Skeletal muscle cell (primary cell): ENCODE measurements at places on chromosomes 3 and 15.
A peak's percentile ranks its signal among the peaks of the same experiment; 100 is the strongest.

- DNase-seq: no peak
Observed at GRCh38 chr3:29267226-29267625, 13.6 kb upstream of the RBMS3 start.

DNA sequence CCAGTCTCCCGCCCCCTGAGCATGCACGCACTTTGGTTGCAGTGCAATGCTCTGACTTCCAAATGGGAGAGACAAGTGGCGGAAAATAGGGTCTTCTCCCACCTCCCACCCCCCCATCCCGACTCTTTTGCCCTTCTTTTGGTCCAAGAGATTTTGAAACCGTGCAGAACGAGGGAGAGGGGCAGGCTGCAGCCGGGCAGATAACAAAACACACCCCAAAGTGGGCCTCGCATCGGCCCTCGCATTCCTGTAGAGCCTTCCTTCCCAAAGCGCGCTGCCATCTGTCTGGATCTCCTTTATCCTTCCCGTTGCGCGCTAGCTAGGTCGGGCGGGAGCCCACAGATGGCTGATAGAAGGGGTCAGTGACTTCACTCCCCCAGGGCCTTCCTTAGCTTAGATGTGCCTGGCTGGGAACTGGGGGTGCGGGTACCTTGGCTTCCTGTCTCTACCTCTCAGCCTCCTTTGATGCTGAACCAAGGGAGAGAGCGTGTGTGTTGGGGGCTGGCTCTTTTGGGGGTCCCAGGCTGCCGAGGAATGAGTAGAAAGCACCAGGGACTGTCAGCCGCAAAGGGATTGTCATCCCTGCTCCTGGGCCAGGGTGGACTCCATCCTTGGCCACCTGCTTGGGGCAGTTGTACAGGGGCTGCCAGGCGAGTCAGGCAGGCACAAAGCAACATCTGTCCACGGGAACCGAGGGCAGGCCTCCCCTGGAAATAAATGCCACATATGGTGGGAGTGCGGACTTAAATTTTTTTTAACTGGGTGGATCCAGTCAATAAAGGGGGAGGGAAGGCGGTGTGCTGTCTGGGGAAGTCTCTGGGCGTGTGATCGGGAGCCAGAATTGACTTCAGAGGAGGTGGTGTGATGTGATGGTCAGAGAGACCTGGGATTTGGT lies 1.8 kb downstream of the SMAD3 start:
- no peak for DNase-seq

- DNase-seq: no peak
Observed at GRCh38 chr3:177230641-177231040, 33.4 kb upstream of the TBL1XR1 start.

DNA sequence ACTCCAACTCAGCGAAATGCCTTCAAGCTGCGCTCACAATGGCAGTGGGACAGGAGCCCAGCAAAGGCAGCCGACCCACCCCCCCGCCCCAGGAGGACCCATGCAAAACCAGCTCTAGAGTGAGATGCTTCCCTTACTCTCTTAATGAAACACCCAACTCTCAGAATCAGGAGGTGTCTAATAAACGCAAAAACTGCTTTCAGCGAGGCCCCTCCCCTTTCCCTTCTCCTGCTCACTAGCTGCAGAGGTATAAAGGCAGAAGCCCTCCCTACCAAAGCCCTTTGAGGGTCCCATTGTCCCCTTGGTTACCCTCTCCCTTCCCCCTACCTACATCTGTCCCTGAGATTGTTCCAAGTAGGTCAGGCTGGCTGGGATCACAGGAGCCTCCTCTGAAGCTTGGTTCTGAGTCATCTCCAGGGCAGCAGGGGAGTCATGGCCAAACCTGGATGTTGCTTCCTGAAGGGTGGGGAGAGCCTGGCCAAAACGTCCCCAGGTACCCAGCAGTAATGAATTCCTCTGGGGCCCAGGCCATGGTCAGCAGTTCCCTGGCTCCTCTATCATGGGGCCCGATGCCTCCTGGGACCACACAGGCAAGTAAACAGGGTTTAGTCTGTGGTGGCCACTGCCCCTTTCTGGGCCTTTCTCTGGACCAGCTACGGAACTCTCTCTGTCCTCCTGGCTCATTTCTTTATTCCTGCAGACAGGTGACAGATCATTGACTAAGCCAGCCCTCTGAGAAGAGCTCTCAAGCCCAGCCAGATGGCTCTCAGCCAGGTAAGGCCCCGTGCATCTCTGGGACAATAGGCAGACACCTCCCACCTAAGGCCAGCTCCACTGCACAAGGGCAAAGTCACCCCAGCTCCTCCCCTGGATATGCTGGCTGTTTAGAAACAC lies 8.6 kb downstream of the KLHL25 start:
- no peak for DNase-seq

DNA sequence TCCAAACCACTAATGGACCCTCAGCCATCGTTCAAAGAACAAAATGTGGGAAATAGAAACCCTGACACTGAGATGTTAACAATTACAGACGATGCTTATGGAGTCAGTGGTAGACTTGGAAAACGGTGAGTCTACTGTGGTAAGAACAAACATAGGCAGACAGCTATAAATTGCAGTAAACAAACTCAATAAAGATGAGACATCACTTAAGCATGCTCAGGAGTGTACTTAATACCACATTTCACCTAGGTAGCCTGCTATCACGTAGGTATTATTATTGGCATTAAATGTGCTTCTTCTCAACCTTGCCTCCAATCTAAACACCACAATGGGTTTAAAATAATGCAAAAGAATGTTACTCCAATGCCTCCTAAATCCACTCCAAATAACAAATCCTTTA lies 2.5 kb downstream of the OSBPL10 start:
- DNase-seq: no peak

- DNase-seq: no peak
Observed at GRCh38 chr3:37521429-37521828, 340.3 kb upstream of the CTDSPL start.

- peak; percentile 54 for DNase-seq
Observed at GRCh38 chr3:87206070-87206469, 21.0 kb upstream of the CHMP2B start.

DNA sequence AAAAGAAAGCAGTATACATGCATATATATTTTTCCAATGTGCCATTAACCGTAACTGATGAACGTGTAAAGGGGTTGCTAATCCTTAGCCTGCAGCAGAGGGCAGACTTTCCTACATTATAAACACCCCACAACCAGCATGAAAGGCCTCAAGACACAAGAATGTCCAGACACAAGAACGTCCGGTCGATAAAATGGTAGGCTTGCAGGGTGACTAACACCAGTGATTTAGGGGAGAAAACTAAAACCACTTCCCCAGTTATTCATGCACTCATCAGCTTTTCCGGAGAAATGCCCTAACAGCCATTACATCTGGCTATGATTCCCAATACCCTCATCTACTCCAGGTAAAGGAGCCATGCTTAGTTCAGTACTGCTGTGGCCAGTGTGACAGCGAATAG lies 57.4 kb downstream of the LRTM1 start:
- DNase-seq: peak; percentile 91

DNA sequence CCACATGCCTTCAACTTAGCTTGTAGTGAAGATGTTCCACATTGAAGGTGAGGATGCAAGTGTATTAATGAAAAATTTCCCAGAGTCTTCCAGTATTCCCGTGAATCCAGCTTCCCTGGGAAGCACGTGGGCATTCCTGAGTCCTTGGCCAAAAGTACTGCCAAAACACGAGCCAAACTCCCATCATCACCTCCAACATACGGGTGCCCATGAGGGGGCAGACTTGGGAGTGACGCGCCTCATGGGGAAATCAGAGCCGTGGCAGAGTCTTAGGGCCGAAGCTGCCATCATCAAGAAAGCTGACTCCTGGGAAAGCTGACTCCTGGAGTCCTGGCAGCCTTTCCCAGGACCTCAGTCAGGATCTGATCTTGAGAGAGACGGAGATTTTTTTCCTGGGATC lies 20.1 kb upstream of the TM2D3 start:
- no peak for DNase-seq

DNA sequence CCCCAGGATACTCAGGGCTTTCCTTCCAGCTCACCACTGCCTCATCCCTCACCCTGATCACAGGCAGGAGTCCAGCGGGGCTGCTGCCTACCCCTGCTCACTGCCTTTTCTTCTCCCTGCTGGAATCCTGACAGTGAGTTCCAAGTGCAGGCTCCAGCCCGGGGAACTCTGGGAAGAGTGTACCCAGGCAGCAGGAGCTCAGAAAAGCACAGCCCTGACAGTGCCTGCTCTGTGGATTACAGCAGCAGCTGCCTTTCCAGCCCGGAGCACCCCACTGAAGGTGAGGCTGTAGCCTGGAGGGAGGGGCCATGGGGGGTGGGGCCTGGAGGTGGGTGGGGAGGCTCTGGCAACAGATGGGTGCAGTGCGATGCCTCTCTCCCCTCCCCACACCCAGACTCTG lies 6.1 kb upstream of the JMJD7 start:
- no peak for DNase-seq

GRCh38 chr3:107718547-107718946 lies 195.8 kb downstream of the BBX start:
- DNase-seq: no peak

DNA sequence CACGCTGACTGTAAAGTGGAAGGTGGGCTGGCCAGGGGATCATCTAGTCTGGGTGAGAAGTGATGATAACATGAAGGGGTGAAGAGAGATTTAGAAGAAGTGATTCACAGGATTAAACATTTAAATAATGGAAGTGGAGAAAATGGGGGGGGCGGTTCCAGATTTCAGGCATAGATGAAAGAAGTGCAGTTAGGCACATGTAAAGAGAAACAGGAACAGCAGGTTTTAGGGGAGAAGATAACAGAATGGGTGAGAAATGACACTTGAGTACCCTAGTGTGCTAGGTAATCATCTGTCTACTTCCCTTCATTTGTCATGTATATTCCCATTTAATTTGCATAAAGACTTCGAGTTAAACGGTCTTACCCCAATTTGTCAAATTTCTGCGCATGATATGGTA lies 15.3 kb downstream of the B3GNT5 start:
- no peak for DNase-seq

DNA sequence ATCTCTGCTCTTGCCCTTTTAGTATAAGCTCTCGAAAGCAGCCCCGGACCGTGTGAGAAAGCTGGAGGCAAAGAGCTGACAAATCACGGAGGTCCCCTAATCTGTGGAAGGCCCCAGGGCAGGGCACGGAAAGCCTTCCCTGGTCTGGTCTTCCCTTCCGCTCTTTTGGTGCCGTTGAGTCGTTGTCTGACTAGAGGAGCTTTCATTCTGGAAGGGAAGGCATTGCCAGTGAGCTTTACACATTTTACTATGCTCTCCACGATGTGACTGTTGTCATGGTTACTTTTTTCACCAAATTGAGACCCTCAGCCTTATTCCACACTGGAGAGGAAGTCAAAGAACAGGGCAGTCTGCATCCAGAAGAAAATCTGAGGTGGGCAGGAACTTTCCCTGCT lies 71.7 kb downstream of the CYP19A1 start:
- DNase-seq: no peak

DNA sequence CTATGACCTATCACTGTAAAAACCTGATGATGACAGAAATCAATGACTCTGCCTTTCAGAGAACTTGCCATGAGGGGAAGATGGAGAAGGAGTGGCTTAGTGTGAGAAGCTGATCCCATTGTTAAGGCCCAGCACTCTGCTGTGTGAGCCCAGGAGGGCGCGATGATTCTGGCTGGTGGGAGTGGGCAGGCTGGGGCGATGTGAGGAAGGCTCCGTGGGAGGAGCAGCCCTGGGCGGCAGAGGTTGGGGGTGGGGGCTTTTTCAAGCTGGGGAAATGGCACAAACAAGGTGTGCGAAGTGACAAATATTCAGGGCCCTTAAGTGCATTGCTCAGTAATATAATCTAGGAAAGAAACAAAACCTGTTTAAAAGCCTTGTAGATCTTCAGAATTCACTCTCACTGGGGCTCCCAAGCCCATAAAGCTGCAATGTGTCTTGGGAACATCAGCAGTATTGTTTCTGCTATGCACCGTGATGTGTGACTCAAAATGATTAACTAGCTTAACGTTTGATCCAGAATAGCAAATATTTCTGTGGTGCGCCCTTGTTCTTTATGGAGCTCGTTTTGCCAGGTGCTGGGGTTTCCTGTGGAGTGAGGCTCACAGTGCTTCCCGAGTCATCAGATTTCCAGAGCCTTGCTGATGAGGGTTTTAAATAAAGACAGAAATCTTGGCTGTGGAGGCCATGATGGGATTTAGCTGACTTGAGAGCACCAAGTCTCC lies 141.0 kb downstream of the CHDH start:
- no peak for DNase-seq

- no peak for DNase-seq
Observed at GRCh38 chr15:31811641-31812040, 218.7 kb upstream of the CHRNA7 start.
